ENCODE measurements at places on chromosomes 7 and 10.

- DNase-seq, result peak; percentile 78
Observed at GRCh38 chr10:1737222-1738061, at the start of gene ADARB2. Gene ADARB2, minus strand, starts transcription at chr10:1737525.

DNA sequence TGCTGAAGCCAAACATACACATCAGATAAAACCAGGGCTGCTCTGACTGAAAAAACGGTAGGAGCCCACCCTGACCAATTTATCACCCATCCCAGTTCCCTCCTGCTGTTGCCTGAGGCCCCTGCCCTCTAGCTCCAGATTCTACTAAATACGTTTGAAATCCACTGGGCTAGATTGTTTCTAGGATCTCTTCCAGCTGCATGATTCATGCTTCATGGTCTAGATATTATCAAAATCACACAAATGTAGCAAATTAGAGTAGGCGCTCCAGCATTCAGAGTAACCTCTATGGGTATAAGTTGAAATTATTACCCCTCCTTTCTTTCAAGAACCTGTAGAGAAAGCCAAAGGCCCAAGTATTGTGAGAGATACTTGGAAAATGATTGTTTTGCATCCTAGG, 151.2 kb upstream of the FAM13C start:
- no peak for DNase-seq

DNA sequence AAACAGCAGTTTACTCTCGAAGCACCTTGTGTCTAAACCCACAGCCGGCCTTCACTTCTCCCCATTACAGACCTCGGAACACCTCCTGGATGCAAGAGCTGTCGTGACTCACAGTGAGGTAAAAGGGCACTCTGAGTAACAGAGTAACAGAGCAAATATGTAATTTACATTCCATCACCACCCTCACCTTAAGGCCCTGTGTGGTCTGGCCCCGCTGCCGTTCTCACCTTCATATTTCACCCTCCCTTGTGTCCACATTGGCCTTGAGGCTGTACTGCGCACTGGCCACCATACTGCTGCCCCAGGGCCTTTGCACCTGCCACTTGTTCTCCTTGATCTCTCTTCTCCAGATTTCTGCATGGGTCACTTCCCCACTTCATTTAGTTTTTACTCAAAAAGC, 12.6 kb downstream of the FFAR4 start:
- no peak for DNase-seq

- DNase-seq, result no peak
Observed at GRCh38 chr7:142608630-142609428, 140.4 kb upstream of the PRSS1 start.

DNA sequence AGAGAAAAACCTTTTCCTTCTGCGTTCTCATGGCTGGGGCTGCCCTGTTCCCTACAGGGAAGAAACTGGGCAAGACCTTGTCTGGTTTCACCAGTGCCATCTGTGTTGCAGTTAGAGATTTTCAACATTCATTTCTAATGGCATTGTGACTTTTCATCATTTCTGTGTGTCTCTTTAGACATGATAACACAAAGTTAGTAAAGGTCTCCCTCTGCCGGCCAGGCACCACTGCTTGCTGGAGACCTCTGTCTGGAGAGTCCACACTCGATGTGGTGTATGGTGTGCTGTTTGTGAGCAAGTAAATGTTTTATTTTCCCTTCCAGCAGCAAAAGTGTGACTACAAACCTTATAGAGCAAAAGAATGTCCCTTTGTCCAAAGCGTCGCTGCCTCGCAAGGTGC, 213.5 kb downstream of the PAXIP1 start:
- DNase-seq, result peak; percentile 82

GRCh38 chr7:116897661-116898060, 35.3 kb downstream of the CAPZA2 start:
- peak; percentile 36 for DNase-seq

- DNase-seq, result no peak
Observed at GRCh38 chr10:75682649-75683557, 251.5 kb downstream of the LRMDA start.

DNA sequence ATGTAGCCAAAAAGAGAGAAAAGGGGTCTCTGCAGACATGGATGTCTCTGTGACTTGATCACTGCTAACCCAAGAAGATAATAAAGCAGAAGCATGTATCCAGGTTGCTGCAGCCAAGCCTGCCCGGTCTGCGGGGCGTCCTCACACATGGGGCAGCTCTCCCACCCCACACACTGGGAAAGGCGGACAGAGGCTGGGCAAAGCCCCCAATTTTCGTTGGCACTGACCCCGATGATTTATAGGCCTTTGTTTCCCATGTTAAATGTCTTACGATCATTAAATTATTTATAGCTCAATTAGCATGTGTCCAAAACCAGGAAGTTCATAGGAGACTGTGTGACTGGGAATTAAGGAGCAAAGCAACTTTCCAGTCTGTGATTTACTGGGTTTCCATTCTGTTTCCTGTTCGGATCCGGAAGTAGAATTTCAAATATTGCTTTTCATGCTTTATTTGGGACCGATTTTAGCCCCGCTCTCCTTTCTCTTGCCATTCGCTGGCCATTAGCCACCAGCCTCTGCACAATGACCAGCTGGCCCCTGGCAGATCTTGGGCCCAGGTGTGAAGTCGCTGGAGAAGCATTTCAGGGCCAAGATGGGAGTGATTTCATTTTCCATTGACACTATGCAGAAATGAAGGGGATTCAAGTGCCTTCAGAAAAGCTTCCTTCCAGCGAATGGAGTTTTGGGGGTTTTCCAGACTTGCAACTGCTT, 91.6 kb downstream of the EGFR start:
- DNase-seq, result no peak

- peak; percentile 37 for DNase-seq
Observed at GRCh38 chr7:36473454-36474282, 84.0 kb downstream of the ANLN start.

- DNase-seq, result no peak
Observed at GRCh38 chr7:97305589-97305988, 188.1 kb downstream of the SDHAF3 start.

DNA sequence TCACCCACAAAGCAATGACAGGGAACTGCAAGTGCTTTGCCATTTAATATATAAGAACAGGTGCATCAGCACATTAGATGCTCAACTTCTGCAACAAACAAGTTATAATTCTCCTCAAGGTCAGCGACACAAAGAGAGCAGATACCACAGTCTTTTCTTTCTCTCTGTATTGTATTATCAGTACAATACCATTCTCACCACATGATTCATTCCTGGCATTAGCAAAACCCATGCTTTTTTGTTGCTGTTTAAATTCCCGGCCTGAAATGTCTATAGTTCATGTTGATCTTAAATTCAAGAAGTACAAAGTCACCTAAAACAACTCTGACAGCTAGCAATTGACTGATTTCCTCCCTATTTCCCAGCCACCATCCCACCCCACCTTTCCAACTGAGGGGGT, 111.8 kb upstream of the FEZF1 start:
- DNase-seq, result no peak

DNA sequence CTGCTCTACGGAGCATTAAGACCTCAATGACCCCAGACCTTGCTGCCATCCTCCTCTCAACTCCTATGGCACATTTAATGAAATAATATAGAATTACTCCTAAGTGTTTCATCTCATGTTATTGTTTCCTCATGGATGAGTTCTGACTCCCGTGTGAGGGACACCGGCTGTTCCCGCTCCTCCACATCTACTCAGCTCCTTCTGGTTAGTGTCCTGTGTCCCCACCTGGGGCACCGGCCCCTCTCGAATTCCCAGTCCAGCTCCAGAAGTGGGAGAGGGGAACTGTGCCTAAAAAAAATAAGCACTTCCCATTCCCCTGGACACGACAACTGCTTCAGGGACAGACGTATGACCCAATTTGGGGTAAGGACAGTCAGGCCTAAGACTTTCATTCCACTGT, 58.3 kb downstream of the PIP4K2A start:
- DNase-seq, result no peak

DNA sequence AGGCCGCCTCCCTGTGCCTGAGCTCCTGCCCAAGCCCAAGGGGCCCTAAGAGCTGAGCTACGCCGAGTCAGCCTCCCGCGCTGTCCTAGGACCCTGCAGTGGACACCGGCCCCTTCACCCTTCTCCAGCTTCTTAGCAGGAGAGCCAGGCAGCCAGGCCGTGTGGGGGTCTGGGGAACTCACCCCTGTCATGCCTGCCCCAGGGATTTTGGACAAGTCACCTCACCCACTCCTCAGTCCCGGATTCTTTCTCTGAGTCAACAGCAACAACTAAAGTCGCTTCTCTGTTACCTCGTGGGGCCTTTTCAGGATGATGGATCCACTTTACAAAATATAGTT, 79.3 kb downstream of the MKI67 start:
- DNase-seq, result no peak

GRCh38 chr10:78260680-78261079, 227.0 kb downstream of the RPS24 start:
- no peak for DNase-seq

- no peak for DNase-seq
Observed at GRCh38 chr7:39923091-39923490, 27.0 kb upstream of the CDK13 start.

DNA sequence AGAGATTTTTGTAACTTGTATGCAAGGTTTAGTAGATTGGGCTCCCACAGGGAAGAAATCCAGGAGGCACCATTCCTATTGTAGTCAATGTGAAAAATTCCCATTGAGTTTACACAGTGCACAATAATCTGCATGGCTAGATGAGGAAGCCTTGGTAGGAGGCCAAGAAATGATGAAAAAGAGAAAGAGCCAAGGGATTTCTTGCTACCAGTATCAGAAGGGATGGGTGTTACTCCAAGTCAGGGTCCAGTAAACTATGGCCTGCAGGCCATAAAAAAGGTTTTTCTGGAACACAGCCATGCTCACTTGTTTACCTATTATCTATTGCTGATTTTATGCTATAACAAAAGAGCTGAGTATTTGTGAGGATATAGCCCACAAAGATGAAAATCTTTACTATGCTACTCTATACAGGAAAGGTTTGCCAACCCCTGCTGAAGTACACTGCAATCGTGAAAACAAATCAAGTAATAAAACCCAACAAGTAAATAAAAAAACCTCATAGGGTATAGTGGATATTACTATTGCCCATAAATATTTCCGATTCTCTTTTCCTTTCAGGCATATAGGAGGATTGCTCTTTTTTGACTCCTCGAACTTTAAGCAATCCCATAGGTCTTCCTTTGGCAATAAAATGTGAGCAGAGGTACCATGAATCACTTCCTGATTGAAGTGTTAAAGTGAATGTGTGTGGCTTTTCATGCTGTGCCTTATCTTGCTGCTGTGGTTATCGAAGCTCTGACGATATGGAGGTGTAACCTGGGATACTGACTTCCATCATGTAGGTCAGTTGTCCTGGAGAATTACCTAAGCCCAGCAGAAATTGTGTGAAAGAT, 256.3 kb upstream of the MAGI2 start:
- DNase-seq, result no peak

DNA sequence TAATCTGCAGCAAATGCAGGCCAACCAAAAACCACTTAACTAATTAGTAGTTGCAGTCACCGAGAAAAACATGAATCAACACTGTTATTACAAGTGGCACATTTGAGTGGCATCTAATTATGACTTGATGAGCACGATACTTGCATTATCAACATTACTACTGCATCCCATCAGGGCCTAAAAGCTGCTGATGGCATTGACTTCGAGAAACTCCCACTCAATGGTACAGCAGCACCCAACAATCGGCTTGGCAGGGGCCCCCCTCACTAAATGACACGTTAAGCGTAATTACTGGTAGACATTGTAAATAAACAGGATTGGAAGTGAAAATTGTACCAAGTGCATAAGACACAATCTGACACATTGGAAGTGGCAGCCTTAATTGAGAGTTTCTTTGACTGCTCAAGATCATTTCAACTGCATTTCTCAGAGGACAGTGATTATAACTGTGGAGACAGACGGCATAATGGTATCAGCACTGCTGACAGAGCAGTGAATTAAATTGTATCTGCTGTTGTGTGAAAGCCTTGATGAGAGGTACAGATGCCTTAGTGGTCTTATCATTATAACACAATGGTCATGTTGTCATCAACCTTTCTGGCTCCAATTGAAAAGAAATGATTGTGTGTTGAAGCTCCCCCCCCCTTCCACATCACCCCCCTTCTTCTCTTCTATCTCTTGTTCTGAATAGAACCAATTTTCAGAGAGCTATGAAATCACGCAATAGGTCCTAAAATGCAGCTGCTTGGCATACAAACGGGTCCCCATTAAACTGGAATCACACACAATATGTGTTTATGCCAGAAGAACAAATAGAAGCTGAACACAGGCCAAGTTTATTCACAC, 43.4 kb downstream of the SHTN1 start:
- peak; percentile 92 for DNase-seq

- no peak for DNase-seq
Observed at GRCh38 chr10:63227207-63227895, 94.2 kb downstream of the NRBF2 start.

GRCh38 chr7:38950309-38950708, 27.4 kb upstream of the POU6F2 start:
- no peak for DNase-seq

DNA sequence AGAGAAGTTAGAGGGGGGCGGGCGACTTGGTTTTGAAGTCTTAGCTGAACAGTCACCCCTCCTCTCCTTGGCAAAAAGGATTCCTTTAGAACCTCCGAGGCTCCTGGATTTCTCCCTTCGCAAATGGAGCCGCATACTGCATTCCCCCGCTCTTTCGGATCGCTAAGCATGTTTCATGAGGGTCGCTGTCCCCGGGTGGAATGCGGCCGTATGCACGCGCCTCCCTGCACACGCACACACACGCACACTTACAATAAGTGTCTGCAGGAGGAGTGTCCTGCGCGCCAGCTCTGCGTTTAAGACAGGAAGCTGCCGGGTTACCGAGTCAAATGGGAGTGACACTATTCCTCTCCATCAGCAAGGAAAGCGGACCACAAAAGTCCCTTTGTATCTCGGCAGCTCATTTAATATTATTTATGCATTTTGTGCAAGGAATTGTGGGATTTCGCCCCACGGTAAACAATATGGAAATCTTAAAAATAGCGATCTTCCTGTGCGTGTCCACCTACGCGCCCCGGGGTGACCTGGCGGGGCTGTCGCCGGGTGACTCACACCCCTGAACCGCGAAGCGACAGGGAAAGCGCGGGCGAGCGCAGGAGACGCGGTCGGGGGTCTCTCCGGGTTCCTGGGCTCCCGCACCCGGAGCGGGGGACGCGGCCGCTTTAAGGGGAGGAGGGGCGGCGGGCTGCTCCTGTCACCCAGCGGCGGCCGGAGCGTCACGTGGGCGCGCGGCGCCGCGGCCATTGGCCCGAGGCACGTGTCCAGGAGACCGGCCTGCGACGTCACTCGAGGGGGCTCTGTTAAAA, 988 bp upstream of the EN2 start:
- peak; percentile 88 for DNase-seq

Measured in midbrain (tissue), 1 donor.